ENCODE measurements at places on chromosomes 16 and 17.

DNA sequence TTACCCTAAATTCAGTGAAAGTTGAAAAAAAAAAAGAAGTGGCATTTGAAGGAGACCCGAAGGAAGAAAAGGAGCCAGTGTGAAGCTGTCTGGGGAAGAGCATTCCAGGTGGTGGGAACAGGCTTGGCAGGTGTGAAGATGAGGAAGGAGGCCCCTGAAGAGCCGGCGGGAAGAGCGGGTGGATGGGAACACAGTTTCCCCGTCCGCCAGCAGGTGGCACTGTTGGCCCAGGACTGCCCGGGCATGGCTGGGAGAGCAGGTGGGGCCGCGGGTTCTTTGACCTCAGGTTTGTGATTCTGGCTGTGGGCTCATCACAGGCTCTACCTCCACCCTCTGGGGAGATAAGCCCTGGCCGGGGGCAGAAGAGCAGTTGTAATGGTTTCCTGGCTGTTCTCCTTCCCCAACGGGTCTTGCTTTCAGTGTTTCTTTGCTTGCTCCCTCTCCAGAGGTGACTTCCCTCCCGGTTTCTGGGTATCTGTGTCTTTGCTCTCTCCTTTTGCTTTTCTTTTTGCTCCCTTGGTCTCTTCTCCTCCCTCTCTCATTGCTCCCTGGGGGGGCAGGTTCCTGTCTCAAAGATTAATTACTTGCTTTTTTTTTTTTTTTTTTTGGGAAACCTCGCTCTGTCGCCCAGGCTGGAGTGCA is 32.3 kb downstream of the RAP1GAP2 start:
- DNase-seq: no peak

DNA sequence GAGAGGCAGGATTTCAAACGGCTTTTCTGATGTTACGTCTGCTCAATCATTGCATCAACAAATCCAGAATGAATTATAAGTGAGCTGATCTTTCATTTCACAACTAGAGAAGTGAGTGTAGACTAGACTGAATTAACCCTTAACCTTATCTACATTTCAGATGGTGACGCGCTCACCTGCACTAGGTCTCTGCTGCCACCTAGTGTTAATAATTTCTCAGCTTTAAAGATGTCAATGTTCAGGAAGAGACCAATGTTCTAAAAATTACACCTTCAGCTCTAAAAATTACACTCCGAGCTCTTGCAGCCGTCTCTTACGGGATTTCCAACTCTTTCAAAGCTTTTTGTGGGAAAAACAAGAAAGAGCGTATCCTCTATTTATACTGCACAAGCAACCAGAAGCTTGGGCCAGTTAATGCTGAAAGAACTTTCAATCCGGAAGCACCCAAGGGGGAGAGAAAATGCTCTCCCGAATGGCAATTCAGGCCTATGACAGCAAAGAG is 88.2 kb upstream of the FA2H start:
- DNase-seq: peak; percentile 1

DNA sequence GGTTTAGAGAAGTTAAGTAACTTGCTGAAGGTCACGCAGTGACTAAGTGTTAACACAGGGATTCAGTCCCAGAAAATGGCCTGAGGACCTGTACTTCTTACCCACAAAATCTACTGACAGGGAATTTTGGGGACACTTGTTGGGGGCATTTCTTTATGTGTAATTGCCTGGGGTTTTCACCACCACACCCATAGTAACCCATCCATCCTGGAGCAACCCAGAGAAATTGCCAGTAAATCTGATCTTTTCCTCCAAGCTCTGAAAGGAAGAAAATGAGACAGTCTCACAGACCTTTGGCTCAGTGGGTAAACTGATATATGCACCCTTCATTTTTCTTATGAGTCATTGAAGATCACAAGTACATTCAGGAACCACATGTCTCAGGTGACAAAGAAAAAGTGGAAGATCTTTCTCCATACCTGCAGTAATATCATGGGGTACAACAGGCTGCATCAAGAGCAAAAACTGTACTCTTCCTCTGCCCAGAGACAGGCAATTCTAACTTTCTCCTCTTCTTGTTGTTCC is 81.0 kb downstream of the NOG start:
- no peak for DNase-seq

GRCh38 chr17:50560185-50560824 is at the start of gene CACNA1G:
TSS of gene CACNA1G (plus strand) at chr17:50560715. CDS start at chr17:50561460, 745 bp downstream.
- DNase-seq: no peak

DNA sequence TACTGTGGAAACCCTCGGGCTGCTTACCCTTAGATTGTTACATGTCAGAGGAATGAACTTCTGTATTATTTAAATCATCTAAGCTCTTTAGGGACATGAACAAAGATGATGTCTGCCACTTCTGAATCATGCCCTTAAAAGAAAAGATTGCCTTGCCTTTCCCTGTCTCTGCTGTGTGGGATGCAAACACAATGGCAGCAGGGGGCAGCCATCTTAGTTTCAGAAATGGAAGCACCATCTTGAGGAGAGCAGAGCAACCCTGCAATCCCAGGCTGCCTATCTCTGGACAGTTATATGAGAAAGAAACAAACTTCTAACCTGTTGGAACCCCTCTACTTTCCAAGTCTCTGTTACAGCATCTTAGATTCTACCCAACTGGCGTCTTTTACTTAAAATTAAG is 16.7 kb upstream of the HLF start:
- DNase-seq: no peak

- no peak for DNase-seq
Observed at GRCh38 chr17:27651411-27652345, 20.7 kb downstream of the LGALS9 start.

- DNase-seq: no peak
Observed at GRCh38 chr17:5049314-5049841, 14.2 kb upstream of the SLC52A1 start.

DNA sequence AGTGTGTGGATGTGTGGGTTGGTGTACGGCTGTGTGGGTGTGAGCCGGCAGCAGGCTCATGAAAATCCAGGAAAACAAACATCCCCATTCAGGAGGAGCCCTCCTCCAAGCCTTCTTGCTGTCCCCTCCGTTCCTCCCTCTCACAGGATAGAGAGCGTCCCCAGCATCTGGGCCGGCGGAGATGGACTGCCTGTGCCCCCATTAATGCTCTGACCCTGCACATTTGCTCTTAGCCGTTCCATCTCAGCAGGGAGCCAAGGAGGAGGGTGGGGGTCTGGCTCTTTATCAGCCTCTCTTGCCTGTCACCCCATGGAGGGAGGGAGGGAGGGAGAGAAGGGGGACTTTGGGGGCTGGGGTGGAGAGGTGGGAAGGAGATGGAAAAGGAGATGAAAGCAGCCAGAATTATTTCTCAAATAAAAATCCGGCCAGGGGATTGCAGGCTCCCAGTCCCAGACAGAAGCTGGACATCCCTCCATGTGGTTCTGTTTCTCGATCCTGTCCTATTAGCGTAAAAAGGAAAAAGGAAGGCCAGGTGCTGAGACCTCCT is 240.0 kb upstream of the ZFHX3 start:
- DNase-seq: no peak

DNA sequence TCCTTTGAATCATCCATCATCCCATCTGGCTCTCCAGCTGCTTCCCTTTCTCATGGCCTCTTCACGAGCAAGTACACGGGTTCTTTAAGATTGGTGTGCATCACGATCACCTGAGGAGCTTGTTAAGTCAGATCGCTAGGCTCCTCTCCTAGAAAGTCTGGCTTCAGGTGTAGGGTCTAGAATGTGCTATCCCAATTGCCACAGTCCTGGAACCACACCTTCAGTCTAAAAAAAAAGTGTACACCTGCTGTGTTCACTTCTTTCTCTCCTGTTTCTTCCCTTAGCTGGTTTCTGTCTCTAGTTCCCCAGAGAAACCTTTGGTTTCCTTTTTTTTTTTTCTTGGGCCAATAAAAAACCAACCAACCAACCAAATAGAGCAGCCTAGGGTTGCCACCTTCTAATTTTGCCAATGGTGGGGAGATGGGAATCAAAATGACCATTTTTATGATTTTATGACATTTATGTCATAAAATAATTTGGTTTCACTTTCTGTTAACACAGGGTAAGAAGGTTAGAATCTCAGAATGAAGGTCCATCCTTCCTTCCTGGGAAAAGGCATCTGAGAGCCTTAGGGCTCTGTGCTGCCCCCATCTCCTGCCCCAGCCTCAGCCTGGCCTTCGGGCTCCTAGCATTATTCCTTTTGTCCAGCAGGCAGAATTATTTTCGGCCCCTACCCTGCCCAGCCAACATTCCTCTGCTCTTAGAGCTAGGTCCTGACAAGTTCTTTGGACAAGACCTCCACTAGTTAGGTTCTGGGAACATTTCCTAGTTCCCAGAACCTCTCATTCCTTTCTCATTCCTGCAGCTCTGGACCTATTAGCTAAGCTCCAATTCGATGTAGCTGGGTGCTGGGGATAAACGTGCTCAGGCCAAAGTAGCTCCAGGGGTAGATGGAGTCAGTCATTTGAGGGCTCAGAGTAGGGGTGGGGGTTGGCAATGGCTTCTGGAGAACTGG is 1.9 kb upstream of the GGT6 start:
- DNase-seq: no peak

GRCh38 chr17:82212331-82213250 is at the start of gene CCDC57:
TSS of gene CCDC57 (minus strand) at chr17:82212842. CDS start at chr17:82201944, 10,898 bp downstream.
- DNase-seq: no peak

DNA sequence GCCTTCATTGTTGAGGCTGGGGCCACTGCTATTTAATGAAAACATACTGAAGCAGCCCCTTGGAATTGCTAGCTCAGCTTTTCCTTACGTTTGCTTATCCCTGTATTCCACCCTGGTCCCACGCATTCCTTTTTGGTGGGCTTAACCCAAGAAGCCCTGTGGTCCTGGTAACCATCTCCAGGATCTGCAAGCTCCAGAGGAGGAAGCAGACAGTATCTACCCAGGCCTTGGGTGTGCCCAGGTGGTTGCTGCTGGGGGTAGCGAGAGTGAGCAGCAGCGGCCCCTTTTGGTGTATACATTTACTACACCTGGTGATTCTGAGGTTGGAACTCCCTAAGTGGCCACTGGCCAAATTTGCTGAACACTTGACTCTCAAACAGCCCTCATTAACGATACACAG is 97.7 kb downstream of the CBLN1 start:
- no peak for DNase-seq

DNA sequence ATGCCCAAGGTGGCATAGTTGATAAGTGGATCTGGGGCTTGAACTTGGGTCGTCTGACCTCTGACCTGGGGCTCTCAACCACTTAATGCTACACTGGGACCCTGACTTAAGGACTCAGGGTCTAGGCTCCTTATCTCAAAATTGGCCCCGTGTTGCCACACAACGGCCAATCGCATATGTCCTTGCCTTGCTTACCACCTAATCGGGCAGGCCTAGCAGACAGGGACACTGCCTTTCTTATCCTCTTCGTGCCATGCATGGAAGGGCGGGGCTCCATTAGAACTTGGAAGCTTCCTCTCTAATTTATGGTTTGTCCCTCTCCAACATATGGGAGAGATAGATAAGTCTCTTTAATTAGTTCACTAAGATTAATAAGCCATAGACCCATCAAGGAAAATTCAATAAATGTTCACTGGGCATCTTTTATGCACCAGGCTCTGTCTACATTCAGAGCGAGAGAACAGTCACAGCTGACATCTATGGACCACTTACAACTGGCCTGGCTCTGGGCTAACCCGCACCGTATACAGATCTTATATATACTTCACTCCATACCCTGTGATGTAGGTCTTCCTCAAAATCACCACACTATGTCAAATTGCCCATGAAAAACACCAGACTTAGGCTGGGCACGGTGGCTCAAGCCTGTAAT is 35.1 kb downstream of the CDH1 start:
- no peak for DNase-seq

- no peak for DNase-seq
Observed at GRCh38 chr16:51355195-51355594, 204.1 kb upstream of the SALL1 start.

GRCh38 chr17:72997559-72997958 is 94.9 kb downstream of the SLC39A11 start:
- no peak for DNase-seq

DNA sequence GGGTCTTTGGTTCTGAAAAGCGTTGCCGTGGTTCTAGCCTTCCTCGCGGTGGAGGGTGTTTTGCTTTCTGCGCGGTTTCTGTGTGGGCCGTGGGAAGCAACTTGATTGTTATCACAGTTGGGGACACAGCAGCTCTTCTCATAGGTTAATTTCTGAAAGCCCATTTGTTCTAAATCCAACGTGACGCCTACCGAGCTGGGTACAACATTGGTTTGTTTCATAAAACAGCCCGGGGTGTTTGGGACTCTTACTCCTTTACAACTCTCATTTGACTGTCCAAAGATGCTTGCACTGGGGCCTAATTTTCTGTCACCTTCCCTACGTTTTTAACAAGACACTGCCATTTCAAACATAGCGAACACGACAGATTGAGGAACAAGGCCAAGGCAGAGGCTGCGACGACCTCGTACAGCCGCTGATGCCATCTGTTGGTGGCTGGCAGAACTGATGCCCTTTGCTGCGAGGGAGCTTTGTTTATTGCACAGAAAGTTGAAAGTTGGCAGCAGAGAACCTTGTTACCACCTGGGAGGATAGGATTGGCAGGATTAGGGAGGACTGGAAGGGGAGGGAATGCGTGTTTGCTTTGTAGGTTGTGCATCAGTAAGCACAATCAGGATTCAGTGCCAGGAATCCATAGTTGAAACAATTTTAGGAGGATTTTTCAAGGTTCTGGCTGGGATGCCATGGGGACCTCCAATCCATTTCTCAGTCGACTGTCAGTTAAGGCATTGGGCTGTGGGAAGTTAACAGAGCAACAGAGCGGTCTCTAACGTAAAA is 98.3 kb downstream of the PITPNC1 start:
- DNase-seq: peak; percentile 86

GRCh38 chr16:13839577-13839976 is 80.4 kb upstream of the ERCC4 start:
- no peak for DNase-seq

- DNase-seq: no peak
Observed at GRCh38 chr17:4607261-4607741, 23.0 kb downstream of the SMTNL2 start.

- DNase-seq: no peak
Observed at GRCh38 chr17:70370816-70371215, 201.5 kb downstream of the KCNJ2 start.

DNA sequence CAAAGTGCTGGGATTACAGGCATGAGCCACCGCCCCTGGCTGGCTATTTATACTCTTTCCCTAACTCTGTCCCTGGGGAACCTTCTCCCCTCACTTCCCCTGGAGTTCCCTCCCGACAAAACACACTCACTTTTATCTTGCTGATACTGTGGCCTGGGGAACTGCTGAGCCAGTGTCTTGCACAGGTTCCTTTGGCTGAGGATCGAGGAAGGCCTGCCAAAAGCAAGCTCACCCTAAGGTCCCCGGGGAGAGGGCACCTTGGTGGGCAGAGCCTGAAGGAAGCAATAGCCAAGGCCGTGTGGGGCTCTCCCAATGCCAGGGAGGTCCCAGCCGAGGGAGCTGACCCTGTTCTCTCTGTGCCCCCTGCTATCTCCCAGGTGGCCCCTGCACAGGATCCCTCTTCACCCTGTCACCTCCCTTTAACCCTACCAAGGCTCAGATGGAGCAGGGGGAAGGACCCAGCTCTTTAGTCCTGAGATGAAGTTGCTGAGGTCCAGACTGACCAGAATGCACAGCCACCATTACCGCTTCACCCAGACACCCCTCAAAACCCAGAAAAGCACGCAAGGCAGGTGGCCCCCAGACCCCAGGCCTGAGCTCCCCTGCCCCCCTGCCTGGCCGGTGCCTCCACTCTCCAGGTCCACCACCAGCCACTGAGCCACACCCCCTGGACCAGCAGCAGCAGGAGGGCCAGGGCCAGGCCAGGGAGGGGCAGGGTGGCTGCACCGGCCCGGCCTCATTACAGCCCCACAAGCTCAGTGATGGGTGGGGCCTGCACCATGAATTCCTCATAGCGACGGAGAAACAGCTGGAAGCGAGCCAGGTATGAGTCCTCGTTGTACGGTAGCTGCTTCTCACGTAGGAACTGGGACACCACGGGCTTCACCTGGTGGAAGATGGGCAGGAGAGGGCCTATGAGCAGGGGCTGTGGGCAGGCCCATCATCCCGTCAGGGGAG is 5.1 kb upstream of the FDXR start:
- DNase-seq: no peak
